Activated CD8-positive, alpha-beta memory T cell treated with anti-CD3 and anti-CD28 coated beads for 1 hour (primary cell): ENCODE measurements at places on chromosomes 7 and 10.

- DNase-seq, result no peak
These were observed 1063.4 kb upstream of the GHITM start for GRCh38 chr10:83075815-83076355.

DNA sequence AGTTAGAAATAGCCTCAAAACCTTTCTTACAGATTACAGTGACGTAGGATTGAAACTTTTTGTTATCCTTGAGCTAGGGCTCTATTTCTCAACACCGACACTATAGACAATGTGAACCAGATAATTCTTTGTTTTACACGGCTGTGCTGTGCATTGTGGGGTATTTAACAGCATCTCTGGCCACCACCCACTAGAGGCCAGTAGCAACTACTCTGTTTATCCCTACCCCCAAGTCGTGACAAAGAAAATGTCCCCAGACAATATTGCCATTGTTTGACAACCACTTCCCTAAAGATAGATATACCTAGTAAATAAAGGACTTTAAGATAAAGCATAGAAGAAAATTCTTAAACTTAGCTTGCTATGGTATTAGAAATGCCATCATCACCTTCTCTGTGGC is 359.6 kb downstream of the ARL4A start:
- DNase-seq, result no peak

DNA sequence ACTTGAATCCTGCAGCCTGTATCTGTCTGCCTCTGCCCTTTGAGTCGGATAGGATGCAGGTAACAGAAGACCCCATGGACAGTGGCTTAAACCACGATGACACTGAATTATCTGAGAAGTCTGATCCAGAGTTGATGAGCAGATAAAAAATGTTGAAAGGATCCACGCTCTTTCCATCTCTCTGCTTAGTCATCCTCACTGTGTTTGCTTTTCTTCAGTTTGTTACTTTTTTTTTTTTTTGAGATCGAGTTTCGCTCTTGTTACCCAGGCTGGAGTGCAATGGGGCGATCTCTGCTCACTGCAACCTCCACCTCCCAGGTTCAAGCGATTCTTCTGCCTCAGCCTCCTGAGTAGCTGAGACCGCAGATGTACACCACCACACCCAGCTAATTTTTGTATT is 36.9 kb upstream of the GOLGA7B start:
- no peak for DNase-seq

DNA sequence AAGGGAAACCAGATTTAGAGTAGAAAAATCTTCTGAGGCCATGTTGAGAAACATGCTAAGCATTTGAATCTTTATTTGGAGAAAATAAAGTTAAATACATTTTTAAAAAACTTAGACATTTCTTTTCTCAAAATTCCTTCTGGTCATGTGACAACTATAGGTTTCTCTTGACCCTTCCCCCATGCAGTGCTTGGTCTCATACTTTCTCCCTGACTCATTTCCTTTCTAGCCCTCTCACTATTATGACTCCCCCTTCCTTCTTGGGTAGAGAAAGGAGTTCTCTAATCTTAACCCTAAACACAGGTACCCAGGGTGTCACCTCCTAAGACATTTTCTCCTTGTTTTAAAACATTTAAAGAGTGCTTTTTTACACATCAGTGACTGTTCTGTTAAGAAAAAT is 179.5 kb upstream of the TMEM106B start:
- DNase-seq, result no peak

DNA sequence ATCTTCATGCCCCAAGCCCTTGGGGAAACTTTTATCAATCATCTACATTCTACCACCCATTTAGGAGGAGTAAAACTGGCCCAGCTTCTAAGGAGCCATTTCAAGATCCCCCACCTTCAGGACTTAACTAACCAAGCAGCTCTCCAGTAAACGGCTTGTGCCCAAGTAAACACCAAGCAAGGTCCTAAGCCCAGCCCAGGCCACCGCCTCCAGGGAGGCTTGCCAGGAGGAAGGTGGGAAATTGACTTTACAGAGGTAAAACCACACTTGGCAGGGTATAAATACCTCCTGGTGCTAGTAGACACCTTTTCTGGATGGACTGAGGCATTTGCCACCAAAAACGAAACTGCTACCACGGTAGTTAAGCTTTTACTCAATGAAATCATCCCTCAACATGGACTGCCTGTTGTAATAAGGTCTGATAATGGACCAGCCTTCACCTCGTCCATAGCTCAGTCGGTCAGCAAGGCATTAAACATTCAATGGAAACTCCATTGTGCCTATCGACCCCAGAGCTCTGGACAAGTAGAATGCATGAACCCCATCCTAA is 5.6 kb downstream of the AKR1B15 start:
- DNase-seq, result no peak

- DNase-seq, result no peak
These were observed 26.7 kb downstream of the EBF3 start for GRCh38 chr10:129937351-129937751.

DNA sequence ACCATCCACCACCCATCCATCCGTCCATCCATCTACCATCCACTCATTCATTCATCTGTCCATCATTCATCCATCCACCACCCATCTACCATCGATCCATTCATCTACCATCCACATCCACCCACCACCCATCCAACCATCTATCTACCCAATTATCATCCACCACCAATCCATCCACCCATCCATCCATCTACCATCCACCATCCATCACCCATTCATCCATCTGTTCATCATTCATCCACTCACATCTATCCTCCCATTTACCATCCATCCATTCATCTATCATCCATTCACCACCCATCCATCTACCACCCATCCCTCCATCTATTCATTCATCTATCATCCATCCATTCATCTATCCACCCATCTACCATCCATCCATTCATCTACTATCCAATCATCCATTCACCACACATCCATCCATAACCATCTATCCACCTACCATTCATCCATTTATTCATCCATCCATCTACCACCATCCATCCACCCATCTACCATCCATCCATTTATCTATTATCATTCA is 188.8 kb downstream of the JCAD start:
- no peak for DNase-seq
